NCI-H510A treated with DMSO at 0.1 percent for 48 hours (cell line): ENCODE measurements at places on chromosomes 5 and 9.

DNA sequence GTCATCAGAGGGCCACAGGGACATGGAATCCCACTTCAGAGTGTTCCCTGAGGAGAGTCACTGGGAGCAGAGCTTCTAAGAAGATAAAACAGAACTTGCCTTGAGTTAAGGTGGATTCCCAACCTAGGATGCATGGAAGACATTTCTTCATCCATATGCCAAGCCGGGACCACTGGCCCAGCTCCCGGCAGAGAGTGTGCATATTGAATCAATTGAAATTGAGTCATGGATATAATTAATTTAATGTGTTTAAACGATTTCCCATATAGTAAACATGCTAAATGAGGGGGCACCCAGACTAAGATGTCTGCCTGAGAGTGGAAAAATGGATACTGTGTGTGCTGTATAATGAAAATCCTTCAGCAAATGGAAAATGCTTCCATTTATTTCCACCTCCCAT lies 194.4 kb upstream of the TBC1D2 start:
- DNase-seq = no peak

- DNase-seq = no peak
These were observed 4.9 kb upstream of the FYB1 start for GRCh38 chr5:39224196-39224761.

- no peak for DNase-seq
These were observed 330.3 kb upstream of the IRX1 start for GRCh38 chr5:3265131-3265885.

DNA sequence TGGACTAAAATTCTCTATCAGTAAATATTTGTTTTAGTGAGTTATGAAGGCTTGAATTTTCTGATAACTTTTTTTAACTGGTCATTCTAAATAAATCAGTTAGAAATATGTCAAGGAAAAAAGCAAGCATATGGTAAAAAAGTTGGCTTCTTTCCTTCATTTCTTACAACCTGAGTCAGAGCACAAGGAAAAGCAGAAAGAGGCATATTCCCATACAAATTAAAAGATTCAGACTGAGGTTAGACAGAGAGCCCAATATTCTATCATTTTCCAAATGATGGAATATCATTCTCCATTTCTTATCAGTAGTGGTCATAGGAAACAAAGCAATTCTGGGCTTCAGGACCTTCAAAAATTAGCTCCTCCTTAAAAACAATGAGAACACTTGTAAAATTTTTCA lies 732.1 kb downstream of the MAT2B start:
- no peak for DNase-seq

GRCh38 chr5:127153031-127153430 lies 79.7 kb upstream of the C5orf63 start:
- DNase-seq = no peak

DNA sequence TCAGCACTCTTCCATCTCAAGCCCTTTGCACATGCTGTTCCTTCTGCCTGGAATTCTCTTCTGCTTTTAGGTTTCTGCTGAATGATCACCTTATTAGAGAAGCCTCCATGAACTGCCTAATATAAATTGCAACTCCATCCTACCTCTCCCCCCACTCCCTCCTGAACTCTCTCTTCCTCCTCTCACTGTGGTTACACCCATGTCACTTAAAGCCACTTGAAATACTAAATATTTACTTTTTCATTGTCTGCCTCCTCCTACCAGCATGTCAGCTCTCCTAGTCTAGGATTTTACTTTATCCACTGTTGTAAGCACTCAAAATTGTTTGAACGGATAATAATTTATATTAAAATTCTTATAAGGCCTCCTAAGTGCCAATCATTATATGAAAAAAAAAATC lies 43.8 kb downstream of the ACTL7B start:
- DNase-seq = peak; percentile 91

- no peak for DNase-seq
These were observed 34.6 kb downstream of the CTSL start for GRCh38 chr9:87760529-87760928.

GRCh38 chr5:51389288-51389576 lies 6.0 kb downstream of the ISL1 start:
- no peak for DNase-seq

DNA sequence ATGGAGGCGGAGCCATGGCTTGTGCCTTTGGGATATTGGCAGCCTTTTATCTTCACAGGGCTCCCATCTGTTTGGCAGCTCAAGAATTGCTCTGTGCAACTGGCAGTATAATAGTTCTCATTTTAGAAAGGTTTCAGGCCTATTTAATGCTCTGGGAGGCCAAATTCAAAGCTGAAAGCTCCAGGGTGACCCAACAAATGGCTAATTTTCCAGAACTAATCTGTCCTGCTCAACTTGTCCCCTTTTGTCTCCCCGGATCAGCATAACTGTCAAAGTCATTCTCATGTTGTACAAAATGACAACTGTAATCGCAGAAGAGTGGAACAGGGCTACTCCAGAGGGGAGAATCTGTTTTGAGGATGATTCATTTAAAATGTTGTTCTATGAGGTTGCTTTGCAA lies 52.6 kb upstream of the CXCL14 start:
- no peak for DNase-seq

DNA sequence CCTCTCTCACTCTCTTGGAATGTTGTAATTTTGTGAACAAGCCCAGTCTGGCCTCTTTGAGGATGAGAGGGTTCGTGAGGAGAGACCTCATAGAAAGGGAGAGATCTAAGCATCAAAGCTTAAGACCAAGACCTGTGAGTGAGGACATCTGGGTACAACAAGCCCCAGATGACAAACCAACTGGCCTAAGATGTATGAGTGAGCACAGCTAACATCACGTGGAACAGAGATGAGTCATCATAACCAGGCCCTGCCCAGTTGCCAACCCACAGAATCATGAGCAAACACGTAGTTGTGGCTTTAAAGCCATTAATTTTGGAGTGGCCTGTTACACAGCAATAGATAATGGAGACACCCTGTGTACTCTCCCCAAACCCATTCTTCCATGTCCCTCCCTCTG lies 439.1 kb upstream of the KIF2A start:
- DNase-seq = no peak

DNA sequence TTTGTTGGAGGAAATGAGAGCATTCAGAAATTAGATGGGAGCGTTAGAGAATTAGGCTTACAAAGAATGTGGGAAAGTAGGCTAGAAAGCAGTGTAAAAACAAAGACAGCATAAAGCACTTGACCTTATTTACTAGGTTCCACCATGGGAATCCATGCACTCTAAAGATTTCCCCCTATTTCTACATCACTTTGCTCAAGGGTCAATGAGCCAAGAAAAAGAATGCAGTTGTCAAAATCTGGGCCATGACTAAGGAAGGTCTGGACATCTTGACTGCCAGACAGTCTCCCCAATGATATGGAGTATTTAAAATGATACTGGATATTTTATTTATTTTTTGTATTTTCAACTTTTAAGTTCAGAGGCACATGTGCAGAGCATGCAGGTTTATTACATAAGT lies 3.4 kb downstream of the TLR4 start:
- DNase-seq = no peak

DNA sequence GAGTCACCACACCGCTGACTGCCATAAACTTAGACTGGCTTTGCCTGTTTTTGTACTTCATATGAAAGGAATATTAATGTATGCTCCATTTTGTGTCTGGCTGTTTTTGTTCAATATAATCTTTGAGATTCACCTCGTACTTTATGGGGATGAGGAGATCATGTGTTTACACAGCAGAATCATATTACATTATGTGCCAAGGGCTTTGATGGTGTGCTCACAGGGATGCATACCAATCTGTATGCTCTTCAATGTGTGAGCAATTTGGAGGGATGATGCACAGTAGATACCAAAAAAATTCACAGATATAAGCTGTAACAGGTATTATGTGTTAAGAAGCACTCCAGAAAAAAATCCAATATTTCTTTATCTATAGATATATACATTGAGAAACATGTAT lies 113.7 kb downstream of the GABRB2 start:
- DNase-seq = no peak

DNA sequence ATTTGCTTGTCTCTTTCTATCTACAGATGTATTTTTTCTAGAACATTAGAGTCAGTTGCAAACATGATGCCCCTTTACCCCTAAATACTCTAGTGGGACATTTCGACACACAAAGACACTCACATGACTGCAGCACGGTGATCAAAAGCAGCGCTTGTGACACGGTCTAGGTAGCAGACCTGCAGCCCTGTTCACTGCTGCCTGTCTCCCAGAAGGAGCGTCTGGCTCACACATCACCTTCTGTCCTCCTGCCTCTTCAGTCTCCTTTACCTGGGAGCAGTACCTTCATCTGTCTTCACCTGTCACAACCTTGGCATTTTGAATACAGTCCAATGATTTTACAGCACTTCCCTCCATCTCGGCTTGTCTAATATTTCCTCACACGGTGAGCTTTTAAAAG lies 51.9 kb upstream of the SH3PXD2B start:
- no peak for DNase-seq

- no peak for DNase-seq
These were observed 2.0 kb upstream of the GARNL3 start for GRCh38 chr9:127262602-127263001.

- DNase-seq = no peak
These were observed 21.3 kb upstream of the PCAT7 start for GRCh38 chr9:94533601-94534000.

- DNase-seq = no peak
These were observed 82.4 kb downstream of the CNTLN start for GRCh38 chr9:17217272-17217671.

GRCh38 chr9:84490206-84490841 lies 149.8 kb upstream of the SLC28A3 start:
- DNase-seq = no peak

DNA sequence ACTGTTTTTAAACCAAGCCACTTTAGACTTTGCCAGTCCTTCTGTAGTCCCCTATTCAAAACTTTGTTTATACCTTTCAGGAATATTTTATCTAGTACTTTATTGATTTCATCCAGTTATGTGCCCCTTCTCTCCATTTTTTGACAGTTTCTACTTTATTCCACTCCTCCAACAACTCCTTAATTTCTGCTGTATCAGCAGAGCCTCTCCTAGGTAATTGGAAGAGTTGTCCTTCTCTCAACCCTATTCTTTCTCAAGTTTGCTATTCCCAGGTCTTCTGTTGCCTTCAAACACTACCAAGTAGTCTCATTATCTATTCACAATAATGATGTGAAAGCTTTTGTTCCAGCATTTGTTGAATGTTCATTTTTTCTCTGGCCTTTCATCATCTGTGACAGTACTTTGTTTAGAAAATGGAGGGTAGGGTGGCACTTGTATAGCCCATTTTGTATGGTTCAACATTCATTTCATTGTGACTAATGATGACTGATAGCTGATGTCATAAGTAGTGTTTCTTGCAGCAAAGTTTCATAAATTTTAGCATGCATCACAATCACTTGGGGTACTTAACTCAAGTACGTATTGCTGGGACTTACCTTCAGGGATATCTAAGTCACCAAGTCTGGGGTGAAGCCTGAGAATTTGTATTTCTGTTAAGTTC lies 204.4 kb upstream of the DMRT1 start:
- no peak for DNase-seq

- DNase-seq = no peak
These were observed 91.4 kb downstream of the VCAN start for GRCh38 chr5:83562791-83563557.

DNA sequence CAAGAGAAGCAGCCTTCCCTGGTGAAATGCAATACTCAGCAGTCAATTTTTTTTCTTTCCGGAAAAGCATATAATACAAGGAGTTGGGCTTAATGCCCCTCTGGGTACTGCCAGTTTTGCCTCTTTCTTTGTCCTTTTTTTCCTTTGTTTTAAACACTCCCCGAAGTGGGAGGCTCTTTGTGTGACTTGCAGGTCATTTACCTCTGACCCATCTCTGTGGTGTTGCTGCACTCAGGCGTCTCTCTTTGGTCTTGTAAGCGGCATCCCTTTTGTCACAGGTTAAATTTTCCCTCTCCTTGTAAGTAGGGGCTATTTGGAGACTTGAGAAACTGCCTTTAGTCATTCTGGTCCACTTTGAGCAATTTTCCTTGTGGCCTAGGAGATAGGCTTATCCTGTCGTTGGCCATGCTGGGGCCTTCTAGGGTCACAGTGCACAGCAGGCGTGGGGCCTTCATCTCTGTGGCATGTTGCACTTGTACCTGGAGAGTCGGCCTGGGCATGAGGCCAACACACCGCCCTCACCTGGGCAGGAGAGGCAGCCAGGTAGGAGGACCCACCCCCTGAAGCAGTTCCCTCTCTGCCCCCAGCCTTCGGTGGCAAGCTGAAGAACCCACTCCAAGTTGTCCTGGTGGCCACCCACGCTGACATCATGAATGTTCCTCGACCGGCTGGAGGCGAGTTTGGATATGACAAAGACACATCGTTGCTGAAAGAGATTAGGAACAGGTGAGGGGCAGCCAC lies 27.7 kb upstream of the CTSL start:
- no peak for DNase-seq

DNA sequence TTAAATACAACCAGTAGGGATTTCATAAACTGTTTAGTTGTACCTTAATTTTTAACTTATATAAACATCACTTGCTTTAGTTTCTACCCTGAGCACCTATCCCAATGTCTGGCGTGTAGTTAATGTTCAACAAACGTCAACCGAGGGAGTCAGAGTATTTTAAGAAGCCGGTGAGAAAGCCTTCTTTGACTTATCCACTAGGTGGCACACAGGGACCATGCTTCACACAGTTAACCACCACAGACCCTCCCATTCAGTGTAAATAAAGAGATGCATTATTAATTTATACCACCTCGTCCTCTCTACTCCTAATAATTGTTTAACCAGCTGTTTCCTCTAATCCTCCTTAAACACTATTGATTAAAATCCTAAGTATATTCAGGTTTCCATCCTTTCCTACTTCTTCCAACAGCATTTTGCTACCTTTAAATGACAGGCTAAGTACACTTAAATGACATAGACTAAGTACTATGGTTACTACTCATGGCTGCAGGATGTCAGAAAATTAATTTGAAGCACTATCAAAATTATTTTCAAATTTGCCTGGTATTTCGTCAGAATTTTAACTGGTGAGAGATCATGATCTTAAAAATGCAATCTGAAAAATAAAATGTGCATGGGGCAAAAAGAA lies 2.3 kb downstream of the HAPLN1 start:
- peak; percentile 87 for DNase-seq

GRCh38 chr5:120092649-120093048 lies 371.5 kb upstream of the PRR16 start:
- no peak for DNase-seq

DNA sequence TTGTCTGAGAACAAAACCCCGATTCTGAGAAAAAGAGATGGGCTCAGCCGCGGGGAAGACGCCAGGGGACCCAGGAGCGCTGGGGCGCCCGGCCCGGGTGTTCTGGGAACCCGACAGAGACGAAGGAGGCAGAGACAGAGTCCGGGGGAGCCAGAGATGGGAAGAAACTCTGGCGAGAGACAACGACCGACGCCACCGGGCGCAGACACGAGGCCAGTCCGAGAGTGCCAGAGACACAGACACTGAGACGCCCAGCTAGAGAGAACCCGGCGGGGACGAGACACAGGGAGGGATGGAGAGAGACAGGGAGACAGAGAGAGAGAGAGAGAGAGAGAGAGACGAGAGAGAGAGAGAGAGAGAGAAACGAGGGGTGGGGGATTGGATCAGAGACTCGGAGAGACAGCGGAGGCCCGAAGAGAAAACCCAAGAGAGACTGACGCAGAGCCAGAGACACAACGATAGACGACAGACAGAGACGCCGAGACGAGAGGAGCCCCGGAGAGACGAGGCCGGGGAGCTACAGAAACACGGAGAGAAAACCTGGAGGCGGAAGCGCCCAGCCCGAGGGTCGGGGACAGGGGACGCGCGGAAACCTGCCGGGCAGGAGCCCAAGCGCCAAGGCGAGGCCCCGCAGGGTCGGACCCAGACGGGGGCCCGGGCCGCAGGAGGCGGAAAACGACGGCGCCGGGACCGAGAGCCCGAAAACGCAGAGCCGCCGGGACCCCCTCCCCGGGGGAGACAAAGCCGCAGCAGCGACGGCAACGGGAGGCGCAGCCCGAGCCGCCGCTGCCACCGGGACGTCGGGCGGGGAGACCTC lies 3.3 kb downstream of the NR5A1 start:
- no peak for DNase-seq
